ENCODE measurements at places on chromosomes 5 and 9.

DNA sequence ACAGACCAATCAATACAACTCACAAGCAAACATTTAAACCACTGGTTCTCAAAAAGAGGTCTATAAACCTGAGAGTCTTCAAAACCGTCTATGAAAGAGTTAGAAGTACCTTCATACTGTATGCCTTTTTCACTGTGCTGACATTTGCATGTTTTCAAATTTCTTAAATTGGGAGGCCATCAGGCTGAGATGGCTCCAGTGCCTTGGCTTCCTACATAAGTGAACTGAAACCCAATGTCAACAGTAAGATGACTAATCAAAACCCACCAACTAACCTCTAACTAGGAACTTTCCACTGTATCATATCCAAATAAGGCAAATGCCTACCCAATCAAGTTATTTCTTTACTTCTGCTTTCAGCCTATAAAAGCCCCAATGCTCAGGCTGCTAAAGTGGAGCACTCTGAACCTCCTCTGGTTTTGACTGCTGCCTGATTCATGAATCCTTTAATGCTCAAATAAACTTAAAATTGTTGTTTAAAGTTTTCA, 35.1 kb downstream of the FAM13B start:
- H3K27me3 ChIP-seq = no peaks in the 10 kb centered on the region
- peaks cover 3% of the 10 kb centered on the region for H3K36me3 ChIP-seq
- no peak overlapping the region for H3K4me3 ChIP-seq
- DNase-seq = no peak
- H3K4me1 ChIP-seq = no peaks in the 10 kb centered on the region

GRCh38 chr9:32200896-32201295, 183.5 kb upstream of the ACO1 start:
- H3K4me3 ChIP-seq = no peak overlapping the region
- no peaks in the 10 kb centered on the region for H3K27me3 ChIP-seq
- H3K36me3 ChIP-seq = no peaks in the 10 kb centered on the region
- no peak for DNase-seq
- no peaks in the 10 kb centered on the region for H3K4me1 ChIP-seq
- H3K27ac ChIP-seq = no peak overlapping the region

DNA sequence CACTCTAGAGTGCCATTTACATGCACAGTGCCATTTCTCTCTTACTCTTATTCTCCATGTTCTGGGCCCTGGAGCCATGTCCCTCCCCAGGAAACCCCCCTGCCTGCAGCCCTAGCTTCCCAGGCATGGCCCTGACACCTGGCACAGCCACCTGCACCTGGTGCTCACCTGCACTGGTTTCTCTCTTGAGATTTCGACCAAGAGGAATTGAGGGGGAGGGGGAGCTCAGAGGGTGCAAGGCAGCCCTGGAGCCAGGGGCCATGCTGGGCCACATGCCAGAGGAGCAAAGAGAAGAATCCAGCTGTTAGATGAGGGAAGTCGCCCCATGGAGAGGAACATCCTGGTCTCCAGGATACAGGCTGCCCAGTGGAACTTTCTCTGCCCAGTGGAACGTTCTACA, 65.0 kb upstream of the RAPGEF1 start:
- no peaks in the 10 kb centered on the region for H3K36me3 ChIP-seq
- DNase-seq = no peak
- no peaks in the 10 kb centered on the region for H3K4me1 ChIP-seq

DNA sequence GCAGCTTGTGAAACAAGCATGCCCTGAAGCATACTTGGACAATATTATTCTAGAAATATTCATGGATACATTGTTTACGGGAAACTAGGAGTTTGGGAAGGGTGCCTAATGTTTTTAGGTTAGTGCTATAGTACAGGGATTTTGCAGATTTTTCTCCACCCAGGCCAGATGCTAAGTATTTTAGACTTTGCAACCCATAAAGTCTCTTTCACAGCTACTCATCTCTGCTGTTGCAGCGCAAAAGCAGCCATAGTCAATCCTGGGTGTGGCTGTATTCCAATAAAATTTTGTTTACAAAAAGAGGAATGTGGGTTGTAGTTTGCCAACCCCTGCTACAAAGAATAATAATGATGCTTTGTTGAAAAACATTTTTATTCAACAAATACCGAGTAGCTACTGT, 106.2 kb downstream of the CEMIP2 start:
- H3K27me3 ChIP-seq = no peaks in the 10 kb centered on the region
- H3K36me3 ChIP-seq = no peaks in the 10 kb centered on the region
- DNase-seq = no peak
- no peak overlapping the region for H3K4me3 ChIP-seq
- H3K27ac ChIP-seq = no peak overlapping the region
- H3K4me1 ChIP-seq = no peaks in the 10 kb centered on the region

Data from liver (tissue), 10 donors.